Endothelial cell of umbilical vein (primary cell): ENCODE measurements at places on chromosomes 5 and 9. TPM values are rescaled to one million over a fixed set of nuclear protein-coding genes. Genes with fewer than 3 reads are reported as not detected.

- no peak overlapping the region for H3K27ac ChIP-seq
- DNase-seq = no peak
- no peak overlapping the region for H3K4me3 ChIP-seq
- H3K27me3 ChIP-seq = no peaks in the 10 kb centered on the region
- no peaks in the 10 kb centered on the region for H3K36me3 ChIP-seq
Observed at GRCh38 chr9:137606734-137607138, 1.2 kb downstream of the ARRDC1 start.

- no peak for DNase-seq
- H3K27me3 ChIP-seq = no peaks in the 10 kb centered on the region
- H3K36me3 ChIP-seq = no peaks in the 10 kb centered on the region
- no peak overlapping the region for H3K27ac ChIP-seq
- H3K4me1 ChIP-seq = peaks cover 12% of the 10 kb centered on the region
Observed at GRCh38 chr5:44870430-44870829, 61.7 kb downstream of the MRPS30 start.

DNA sequence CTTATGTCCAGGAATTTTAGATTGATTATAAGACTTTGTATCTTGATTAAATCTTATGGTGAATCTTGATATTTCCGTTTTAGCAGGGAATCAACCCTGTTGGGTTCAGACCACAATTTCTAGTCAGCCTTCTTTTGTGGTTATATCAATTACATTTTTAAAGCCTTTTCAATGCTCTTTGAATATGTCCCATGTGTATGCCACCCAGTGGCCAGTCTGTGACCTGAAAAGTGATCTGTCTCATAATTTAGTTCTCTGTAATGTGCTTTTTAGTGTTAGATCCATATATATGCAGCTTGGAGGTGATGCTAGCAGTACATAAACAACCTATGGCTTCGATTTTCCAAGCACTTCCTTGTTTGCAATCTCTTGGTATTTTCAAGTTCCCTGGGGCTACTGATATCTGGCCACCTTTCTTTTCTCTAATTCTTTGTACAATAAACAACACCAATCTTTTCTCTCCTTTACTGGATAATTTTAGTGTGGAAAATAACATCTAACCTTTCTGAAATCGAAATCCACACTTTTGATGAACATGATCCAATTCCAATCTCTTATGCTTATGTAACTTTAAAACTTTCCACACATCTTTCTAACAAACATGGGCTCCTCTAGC is 28.8 kb downstream of the PDE8B start:
- no peaks in the 10 kb centered on the region for H3K4me1 ChIP-seq
- H3K36me3 ChIP-seq = no peaks in the 10 kb centered on the region
- peaks cover 8% of the 10 kb centered on the region for H3K27me3 ChIP-seq
- no peak overlapping the region for H3K4me3 ChIP-seq
- DNase-seq = peak; percentile 20

GRCh38 chr5:28544501-28544900 is 1506.1 kb upstream of the CDH9 start:
- no peaks in the 10 kb centered on the region for H3K27me3 ChIP-seq
- H3K4me1 ChIP-seq = no peaks in the 10 kb centered on the region
- no peaks in the 10 kb centered on the region for H3K36me3 ChIP-seq
- H3K4me3 ChIP-seq = no peak overlapping the region
- H3K27ac ChIP-seq = no peak overlapping the region
- DNase-seq = no peak

DNA sequence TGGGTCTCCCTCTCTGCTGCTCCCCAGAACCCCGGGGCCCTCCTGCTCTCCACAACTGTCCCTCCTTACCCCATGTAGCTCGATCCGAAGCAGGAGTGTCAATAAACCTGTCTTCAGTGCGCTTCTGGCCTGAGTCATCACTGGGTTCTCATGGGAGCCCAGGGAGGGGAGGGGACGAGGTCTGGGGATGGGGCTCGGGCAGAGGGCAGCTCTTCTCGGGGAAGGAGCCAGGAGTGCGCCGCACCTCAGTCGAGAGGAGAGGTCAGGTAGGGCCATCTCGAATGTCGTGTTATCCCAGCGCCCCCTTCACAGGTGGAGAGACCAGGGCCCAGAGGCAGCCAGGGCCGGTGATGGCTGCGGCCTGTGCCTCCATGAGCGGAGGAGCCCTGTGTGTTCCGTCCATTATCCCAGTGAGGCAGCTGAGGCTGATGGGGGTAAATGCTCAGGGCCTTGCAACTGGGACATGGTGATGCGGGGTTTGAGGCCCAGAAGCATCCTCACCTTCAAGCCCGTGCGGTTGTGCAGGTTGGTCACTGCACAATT is 52.1 kb downstream of the LRSAM1 start:
- peaks cover 16% of the 10 kb centered on the region for H3K36me3 ChIP-seq
- no peak overlapping the region for H3K4me3 ChIP-seq
- H3K27me3 ChIP-seq = no peaks in the 10 kb centered on the region
- no peak overlapping the region for H3K27ac ChIP-seq

The PDLIM4 gene
- 65.7 and 69.8 TPM in 2 replicates for total RNA-seq
